ENCODE measurements at places on chromosomes 13 and 19.

- DNase-seq: no peak
Measured at GRCh38 chr19:31271306-31271911, 77.8 kb downstream of the TSHZ3 start.

DNA sequence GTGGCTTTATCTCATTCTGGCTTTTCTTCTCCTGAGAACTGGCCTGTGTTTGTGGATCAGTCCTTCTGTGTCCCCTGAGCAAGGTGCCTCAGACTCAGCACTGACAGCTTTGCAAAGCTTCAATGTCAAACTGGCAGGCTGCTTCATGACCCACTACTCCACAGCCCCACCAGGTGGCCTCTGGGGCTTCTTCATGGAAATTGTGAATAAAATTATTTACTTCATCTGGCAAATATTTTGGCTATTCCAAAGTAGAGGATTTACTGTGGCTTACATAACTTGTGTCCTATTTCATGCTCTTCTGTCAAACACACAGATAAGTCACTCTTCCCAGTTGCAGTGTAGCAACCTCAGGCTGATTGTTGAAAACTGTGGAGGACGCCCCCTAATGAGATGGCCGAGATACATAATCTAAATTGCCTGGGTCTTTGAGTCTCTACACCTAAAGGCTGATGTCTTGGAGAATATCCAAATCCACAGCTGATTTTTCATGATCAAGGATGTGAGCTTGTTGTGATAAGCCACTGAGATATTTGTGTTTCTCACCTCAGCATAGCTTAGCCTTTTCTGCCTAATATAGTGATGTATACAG, 721.9 kb upstream of the SLC10A2 start:
- DNase-seq: no peak

- DNase-seq: no peak
Measured at GRCh38 chr19:799076-799881, 2.0 kb downstream of the PTBP1 start.

GRCh38 chr13:91456837-91457236, 58.4 kb downstream of the GPC5 start:
- no peak for DNase-seq

GRCh38 chr19:37987356-37988332, 80.6 kb downstream of the SIPA1L3 start:
- no peak for DNase-seq

GRCh38 chr19:3098515-3099346, 4.6 kb downstream of the GNA11 start:
- DNase-seq: peak; percentile 38

DNA sequence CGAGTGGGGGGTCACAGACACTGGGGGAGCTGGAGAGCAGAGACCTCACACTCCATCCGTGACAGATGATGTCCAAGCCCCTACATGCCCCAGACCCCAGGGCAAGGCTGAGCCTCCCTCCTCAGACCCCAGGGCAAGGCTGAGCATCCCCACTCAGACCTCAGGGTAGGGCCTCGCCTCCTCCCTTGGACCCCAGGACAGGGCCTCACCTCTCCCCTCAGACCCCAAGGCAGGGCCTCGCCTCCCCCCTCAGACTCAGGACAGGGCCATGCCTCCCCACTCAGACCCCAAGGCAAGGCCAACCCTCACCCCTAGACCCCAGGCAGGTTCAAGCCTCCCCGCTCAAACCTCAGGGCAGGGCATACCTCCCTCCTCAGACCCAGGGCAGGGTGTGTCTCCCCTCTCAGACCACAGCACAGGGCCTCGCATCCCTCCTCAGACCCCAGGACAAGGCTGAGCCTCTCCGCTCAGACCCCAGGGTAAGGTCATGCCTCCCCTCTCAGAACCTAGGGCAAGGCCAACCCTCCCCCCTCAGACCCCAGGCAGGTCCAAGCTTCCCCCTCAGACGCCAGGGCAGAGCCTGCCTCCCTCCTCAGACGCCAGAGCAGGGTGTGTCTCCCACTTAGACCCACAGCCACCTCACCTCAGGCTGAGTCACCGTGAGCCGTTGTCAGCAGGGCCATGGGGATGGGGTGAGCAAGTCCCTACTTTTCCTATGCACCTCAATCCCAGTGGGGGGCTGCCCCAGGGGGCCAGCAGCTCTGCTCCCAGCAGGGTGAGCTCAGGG, 1.7 kb upstream of the S1PR4 start:
- DNase-seq: peak; percentile 75

DNA sequence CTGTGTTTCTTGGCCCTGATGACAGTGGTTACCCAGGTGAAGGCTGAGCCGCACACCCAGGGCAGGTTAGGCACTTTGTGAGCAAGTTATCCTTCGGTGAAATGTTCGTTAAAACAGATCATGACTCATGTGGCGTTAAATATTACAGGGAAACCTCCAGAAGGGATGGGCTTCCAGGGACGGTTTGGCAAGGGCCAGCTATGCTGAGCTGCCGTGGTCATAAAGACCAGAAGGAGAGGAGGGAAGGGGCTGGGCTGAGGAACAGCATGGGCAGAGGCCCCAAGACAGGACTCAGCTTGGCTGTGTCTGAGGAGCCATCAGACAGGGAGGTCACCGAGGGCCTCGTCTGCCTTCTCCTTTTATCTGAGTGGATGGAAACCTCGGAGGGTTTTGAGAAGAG, 47.5 kb downstream of the ATP11A start:
- DNase-seq: no peak

DNA sequence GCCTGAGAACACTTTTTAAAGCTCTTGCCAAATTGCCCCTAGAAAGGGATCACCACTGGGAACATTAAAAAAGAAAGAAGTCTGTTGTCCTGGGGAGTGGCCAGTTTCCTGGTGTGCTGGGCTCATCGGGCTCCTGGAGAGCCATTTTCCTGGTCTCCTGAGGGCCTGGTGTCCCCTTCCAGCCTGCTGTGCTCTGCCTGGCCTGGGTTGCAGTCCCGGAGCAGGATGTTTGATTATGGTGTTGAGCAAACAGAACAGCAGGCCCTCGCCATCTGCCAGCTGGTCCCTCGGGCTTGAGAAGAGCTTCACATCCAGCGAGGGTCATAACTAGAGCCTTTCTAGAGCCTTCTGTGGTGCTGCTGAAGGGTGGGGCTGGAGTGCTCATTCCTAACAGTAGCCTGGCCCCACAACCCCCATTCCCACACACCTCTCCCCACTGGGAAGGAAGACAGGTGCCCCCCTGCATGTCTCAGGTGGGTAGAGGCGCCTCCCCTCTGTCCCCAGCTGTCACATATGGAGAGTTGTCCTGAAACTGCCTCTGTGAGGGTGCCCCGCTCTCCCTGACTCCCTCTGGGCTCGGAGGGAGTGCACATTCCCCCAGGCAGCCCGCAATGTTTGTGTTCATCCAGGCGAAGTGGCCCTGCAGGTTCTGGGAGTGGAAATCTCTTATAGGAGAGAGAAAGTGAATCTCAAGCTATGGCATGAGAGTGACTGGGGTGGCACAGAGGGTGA, 151.1 kb downstream of the SIPA1L3 start:
- DNase-seq: no peak

GRCh38 chr19:51809787-51810186, 14.8 kb downstream of the FPR3 start:
- DNase-seq: no peak

- no peak for DNase-seq
Measured at GRCh38 chr13:75839406-75839805, 203.3 kb downstream of the LMO7 start.

DNA sequence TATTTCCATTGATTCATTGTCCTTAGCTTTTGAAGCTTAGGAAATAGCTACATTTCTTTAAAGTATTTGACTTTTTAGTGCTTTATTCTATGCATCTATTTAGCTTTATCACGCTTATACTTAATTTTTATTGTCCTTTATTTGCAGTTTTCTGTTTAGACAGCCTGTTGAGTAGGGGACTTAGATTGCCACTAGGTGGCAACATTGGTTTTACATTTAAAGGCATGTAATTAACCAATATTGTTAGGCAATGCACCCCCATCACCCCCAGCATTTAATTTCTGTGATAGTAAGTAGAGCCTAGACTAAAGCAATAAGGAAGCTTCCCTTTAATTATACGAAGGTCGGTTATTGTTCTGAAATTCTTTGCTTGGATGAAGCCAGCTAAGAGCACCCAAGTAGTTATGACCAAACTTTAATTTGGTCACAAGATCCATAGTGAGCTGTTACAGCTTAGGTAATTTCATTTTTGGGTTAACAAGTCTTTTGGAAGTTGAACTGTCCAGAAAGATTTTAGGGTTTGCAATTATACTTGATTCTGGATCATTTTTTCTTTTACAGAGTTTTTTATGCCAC, 36.5 kb downstream of the B3GLCT start:
- DNase-seq: peak; percentile 24

DNA sequence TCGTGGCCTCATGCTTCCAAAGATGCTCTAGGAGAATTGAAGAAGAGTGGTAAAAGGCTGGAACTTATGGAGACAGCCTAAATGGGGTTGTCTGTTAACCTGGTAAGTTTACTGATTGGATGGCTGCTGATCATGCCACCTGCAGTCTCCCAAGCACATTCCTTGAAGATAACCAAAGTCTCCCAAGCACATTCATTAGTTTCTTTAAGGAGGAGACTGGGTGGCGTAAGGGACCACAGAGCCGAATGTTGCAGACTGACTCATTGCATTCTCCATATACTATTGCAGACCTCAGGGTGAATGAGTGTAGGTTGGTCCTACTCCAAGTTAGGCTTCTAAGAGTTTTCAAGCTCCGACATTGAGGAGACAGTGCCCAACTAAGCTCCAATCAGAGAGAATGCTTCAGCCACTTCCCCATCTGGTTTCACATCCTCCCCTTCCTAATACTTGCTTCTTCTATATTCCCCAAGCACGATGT, at the start of gene IGFL3:
IGFL3 (minus strand) TSS at position 51 of the 478 bp plus-strand sequence; CDS start at position 12, 39 bp downstream.
- DNase-seq: no peak

DNA sequence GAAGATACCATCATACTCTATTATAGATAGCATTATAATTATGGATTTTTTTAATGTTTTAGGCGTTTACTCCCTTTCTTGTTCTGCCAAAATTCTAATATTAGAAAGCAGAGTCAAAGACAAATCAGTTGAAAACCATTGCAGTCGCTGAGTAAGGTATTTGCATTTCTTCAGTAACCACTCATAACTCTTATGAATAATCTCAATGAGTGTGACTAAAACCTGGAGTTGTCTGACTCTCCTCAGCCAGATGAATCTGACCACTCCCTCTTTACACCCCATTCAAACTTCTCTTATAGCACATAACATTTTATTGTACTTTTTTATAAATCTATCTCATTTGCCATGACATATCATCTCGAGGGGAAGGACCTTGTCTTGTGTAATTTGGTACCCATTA, 1006.5 kb downstream of the DIAPH3 start:
- no peak for DNase-seq

DNA sequence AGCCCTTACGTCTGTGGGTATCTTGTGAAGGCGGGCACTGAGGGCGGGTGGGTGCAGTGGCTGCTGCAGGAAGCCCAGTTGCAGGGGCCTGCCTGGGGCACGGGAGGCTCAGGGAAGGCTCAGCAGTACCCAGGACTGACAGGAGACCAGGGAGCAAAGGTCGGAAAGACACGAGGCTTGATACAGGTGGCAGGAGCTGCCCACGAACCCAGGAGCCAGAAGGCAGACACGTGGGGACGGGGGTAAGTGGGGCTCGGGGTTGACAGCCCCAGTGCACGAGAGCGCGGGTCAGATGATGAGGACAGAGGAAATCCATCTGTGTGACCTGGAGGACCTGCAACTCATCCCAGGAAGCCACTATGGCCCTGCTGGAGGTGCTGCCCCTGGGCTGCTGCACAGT, 25.3 kb downstream of the ELAVL1 start:
- no peak for DNase-seq

Data from CD4-positive, alpha-beta T cell treated with Interleukin-1 beta for 1 hour (primary cell).